Stimulated activated CD8-positive, alpha-beta memory T cell treated with anti-CD3 and anti-CD28 coated beads, Interleukin-4, amount 100 ng/mL, for 24 hours (primary cell): ENCODE measurements at places on chromosomes 3 and 15.

DNA sequence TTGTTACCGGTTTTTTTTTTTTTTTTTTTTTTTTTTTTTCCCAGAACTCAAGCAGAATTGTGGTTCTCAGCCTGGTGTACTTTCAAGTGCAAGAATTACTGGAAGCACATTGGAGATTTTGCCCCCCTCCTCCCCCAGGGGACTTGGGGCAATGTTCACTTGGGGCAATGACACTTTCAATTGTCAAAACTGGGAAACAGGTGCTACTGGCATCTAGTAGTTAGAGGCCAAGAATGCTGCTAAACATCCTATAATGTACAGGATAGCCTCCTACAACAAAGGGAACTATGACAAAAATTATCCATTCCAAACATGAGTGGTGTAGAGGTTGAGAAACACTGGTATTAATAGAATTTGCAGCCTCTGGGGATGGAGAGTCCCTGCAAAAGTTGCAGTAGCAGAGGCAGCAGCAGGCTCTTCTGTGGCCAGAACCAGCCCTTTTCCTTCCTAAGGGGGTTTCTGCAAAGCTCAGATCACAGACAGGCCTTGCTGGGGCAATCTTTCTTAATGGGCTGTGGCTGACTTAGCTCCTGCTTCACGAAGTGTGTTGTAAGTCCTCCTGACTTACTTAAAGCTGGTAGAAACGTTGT, 144.3 kb upstream of the MRPS22 start:
- DNase-seq: no peak

DNA sequence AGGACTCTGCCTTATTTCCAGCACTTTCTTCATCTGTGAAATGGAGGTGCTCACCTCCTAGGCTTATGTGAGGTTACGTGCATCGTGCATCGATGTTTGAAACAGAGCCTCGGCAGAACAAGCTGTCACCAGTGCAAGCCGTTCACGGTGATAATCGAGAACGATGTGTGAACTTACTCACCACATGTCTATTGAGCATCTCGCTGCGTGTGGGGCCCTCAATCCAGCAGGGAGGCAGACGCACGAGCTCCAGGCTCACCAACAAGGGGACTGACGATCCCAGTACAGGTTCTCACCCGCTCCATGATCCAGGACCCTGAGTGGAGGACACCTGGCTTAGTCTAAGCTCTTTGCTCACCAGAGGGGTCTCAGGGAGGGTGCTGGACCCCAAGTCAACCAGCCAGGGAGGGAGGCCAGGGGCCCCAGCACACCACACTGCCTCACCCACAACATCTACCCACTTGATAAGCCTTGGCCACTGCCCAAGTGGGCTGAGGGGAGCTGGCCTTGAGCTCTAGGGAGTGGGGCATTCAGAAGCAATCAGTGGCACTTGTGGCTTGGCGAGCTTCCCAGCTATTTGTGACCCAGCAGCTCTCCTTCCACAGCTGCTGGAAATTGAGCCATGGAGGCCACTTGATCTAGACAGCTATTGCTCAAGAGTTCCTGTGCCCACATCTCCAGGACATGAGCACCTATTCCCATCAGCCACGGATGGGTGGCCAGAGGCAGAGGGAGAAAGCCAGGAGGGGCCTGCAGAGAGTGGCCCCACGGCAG, 34.4 kb upstream of the SLC6A1 start:
- no peak for DNase-seq

- DNase-seq: no peak
Measured at GRCh38 chr3:61452535-61453090, 108.8 kb upstream of the PTPRG start.

DNA sequence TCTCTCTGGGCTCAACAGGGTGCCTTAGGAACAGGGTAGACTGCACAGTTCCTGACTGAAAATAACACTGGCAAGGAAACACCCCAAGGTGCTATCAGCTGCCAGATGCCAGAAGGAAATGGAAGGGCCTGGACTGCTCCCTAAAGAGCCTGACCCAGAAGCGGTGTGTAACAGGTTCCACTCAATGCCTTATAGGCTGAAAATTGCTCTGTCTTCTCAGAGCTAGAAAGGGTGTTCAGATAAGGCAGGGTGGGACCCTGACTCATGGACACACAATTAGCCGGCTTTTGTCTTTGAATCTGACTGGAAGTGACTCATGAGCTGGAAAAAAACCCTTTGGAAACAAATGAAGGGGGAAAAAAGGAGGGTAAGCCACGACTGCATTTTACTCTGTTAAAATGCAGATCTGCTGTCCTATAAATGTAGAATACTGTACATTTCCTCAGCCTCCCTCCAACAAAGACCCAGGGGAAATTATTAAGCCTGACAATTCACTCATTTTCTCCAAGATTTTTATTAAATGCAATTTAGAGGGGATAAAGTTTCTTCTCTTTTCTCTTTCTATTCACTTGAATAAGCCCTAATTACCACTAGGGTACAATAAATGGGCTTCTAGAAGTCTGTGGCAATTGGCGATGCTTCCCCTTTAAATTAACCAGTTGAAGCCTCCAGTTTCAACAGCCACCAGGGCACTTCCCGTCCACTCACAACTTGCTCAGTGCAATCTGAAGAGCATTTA, 160.2 kb upstream of the TBL1XR1 start:
- no peak for DNase-seq

DNA sequence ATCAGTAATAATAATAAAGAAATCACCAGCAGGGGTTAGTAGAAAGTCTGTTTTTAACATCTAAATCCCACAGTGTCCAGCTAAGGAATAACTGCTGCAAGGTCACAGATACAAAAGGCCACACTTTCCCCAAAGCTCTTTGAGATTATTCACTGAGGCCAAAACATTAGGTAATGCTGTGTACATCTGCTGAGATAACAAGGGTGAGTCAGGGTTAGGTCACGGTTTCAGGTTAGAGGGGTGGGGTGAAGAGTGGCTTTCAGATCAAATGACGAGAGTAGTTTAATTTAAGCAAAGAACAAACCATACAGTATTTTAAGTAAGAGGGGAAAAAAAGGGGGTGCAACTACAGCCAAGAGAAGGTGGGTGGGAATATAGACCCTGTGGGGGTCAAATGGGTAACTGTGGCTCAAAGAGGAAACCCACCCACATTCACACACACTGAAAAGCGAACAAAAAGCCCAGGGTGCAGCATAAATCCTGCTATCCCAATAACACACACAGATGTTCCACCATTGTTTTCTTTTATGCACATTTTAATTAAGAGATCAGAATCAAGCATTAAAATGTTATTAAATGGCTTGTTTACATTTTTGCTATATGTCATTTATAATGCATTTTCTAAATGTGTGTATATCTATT, 412.9 kb downstream of the TIGIT start:
- peak; percentile 5 for DNase-seq

DNA sequence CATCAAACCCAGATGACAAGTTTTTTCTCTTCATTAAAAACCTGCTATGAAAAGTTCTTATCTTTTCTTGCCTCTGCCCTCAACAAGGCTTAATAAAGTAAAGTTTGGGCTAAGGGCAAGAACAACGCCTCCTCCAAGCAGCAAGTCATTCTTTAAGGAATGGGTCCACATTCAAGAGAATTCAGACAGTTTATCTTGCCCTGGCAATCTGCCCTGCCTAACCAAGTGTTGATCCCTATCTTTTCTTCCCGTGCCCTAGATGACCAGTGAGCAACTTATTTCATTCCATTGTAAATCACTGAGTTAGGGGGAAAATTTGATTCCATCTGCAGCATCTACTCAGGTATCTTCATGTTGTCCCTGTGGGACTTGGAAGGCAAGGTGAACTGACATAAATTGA, 370.3 kb upstream of the DPPA4 start:
- DNase-seq: no peak

GRCh38 chr15:77637851-77638692, 5.4 kb upstream of the LINGO1 start:
- DNase-seq: no peak

GRCh38 chr3:60025096-60026050, 975.5 kb upstream of the CFAP20DC start:
- DNase-seq: no peak

GRCh38 chr3:141000027-141000663, 51.0 kb upstream of the SPSB4 start:
- DNase-seq: peak; percentile 22

GRCh38 chr15:39591896-39592315, 11.0 kb downstream of the THBS1 start:
- DNase-seq: no peak

GRCh38 chr3:31670722-31671121, 138.0 kb downstream of the STT3B start:
- DNase-seq: no peak

DNA sequence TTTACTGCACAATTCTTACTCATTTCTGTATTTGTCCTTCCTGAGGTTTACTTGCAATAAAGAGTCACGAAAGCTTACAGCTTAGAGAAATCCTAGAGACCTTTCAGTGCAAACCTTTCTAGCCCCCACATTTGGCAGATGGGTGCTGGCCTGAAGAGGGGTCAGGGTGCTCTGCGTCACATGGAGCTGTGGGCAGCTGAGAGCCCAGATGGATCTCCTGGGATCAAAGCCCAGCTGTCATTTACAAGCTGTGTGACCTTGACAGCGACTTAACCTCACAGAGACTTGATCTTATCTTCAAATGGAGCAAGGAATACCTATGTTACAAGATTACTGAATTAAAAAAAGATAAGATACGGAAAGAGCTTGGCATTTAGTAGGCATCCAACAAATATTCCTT, 24.0 kb upstream of the RAF1 start:
- DNase-seq: no peak

GRCh38 chr3:187063286-187064121, 75.8 kb downstream of the RPL39L start:
- no peak for DNase-seq

DNA sequence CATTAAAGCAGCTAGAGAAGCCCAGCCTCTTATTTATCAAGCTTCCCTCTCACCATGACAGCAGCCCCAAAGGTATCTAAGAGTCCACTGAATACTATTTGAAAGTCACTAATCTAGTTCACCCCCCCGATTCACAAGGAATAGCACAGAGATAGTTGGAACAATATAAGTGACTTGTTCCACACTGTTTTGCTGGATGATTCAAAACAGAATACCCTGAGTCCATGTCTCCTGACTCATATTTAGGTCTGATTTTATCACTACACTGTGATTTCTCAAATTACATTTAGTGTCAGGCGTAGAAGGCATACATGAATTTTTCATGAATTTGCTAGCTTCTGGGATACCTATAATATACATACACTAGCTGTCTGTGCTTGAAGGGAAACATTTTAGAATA, 18.7 kb upstream of the EOGT start:
- DNase-seq: no peak

DNA sequence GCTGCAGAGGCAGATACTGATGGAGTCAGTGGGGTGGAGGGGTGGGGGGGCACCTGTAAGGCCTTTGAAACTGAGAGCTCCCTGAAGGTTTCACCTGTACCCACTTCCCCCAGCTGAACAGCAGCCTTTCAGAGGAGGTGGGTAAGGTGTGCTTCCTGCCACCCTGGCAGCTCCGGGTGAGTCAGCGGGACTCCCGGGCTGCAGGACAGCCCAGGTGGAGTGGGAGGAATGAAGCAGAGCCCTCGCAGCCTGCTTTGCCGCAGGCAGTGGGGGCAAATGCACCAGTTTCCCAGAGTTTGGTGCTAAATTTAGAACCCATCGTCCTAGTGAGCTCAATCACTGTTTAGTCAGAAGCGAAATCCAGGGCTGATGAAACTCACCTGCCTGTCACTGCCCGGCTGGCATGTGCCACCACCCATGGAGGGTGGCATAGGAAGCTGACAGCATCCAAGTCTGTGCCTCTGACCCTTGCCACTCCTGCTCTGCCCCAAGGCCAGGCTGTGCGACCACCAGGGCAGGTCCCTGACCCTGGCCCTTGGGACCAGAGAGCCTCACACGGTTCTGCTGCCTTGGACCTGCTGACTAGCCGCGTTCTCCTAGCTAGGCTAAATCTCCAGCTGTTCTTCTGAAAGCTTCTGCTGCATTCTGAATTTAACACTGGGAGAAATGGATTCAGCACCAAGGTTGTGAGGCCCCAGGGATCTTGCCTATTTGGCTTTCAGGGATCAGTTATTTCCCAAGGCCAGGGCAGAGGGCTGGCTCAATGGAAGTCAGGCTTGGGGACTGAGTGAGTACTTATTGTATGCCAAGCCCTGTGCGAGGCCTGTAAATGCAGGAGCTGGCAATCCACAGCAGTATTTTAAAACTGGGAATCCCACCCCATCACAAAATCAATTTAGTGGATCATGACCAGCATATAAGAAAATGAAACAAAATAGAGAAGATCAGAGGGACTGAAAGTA, 67.3 kb upstream of the RASGRF1 start:
- DNase-seq: no peak

DNA sequence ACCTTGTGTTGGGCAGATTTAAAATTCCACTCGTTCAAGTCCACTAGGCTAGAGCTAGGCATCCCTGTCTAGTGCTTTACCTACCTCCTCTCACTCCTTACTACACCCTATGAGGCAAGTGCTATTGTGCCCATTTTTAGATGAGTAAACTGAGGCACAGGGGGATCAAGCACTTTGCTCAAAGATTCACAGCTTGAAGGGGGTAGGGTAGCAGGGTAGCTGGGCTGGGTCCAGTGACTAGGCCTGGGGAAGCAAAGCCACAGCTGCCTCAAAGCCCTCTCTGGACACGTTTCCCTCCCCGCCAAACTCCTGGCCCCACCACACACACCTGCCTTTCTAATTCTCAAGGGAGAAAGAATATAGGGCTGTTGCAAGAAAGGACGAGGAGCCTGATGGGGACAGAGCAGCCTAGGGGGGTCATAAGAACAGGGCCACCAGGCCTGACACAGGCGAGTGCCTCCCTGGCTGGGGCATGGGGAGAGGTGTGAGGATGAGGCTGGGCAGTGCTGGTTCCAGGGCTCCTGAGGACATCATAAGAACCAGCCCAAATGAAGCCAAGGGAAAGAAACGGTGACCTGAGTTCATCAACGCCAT, 34.8 kb upstream of the SFMBT1 start:
- no peak for DNase-seq

DNA sequence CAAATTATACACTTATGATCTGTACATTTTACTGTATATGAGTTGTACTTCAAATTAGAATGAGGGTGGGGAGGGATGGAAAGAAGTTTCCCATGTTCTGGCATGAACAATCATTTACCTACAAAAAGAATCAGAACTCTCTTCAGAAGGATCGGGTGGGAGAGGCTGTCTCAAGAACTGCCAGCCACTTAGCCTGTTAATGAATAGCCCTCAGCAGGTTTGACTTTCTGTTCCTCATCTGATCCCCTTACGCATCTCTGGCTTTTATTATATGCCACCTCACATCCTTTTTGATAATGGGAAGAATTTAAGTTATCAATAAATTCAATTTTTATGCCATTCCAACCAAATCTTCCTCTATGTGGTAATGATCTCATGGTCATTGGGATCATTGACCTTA, 168.3 kb upstream of the TGFBR2 start:
- no peak for DNase-seq

DNA sequence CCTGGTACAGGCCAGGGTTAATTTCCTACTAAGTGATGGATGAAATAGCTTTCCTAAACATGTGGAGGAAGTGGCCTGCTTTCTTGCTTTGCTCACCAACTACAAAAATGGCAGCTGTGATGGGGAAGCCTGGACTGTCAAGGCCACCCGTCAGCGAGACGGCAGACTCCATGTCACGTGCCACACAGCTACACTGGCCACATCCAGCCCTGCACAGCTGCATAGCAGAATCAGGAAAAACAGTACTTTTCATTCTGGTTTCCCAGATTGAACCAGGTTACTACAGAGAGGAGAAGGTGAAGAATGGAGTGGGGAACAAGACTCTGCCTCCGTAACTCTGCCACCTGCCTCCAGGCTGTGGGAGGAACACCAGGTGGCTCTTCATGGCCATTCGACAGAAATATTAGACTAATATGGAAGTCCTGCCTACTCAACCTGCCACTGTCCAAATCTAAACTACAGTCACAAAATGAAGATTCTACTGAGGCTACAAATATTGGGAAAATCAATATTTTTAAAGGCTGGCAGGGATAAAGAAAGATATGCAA, 174.3 kb downstream of the MAGI1 start:
- DNase-seq: no peak

GRCh38 chr3:70114431-70114830, 114.9 kb downstream of the SAMMSON start:
- DNase-seq: no peak
